ENCODE measurements at places on chromosomes 4 and X. TPM values are rescaled to one million over a fixed set of nuclear protein-coding genes. Genes with fewer than 3 reads are reported as not detected.

DNA sequence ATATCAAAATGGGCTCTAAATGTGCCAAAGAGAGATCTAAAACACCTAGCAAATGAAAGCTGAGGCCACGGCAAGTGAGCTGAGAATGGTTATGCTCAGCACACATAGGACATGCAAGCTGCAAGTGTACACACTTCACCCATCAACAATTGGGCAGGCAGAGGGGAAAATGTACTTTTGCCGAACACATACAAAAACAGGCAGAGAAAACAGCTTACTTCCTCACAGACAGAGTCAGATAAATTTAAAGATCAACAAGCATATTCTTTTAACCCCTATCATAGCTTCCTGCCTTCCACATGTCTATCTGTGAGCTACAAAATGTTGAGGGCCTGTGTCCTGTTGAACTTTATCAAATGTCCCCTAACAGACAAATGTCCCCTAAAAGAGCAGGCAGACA lies 60.3 kb downstream of the SH3KBP1 start:
- DNase-seq: no peak

Gene GPR34
- total RNA-seq: not detected

Gene RAB28
- total RNA-seq: 17.7 TPM

DNA sequence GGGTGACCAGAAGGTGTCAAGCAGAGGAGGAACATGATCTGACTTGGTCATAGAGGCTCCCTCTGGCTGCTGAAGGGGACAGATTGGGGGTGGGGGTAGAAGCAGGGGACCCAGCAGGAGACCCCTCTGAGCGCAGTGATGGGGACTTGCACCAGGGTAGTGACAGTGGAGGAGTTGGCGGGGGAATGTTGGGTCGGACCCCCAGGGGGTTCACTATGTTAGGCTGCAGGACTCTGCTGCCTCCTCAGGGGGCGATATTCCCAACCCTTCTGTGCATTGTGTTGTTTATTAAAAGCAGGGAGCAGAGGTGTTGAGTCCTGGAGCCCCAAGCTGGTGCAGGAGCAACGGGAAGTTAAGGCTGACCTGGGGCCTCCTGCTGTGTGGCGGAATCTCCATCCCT lies 8.8 kb downstream of the WDR13 start:
- DNase-seq: no peak

DNA sequence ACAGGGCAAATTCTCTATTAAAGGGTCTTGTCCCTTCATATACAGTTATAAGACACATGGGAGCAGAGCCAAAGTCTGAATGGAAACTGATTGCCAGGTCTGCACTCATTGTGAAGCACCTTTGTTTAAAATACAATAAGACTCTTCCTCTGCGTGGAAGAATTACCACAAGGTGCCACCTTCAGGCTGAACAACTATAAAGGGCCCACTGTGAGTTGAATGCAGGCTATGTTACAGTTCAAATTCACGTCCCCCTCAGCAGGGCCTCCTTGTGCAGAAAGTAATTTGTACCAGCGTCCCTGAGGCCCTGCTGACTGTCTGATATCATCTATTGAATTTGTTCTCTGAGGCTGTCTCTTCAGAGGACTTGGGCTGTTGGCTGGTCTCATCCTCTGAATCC lies 225.8 kb upstream of the TEX13C start:
- DNase-seq: no peak

- DNase-seq: no peak
These were observed 328.8 kb downstream of the ZNF674 start for GRCh38 chrX:46216406-46216805.

Gene ZC4H2
- 4.5 TPM for total RNA-seq

GRCh38 chrX:43581167-43581566 lies 74.9 kb upstream of the MAOA start:
- no peak for DNase-seq

Gene PPARGC1A
- 4.4 TPM for total RNA-seq

Gene PF4V1
- not detected for total RNA-seq

Data from fibroblast of lung (primary cell).